ENCODE measurements at places on chromosomes 16 and 17.
A peak's percentile ranks its signal among the peaks of the same experiment; 100 is the strongest.

- no peak for DNase-seq
Measured at GRCh38 chr17:76153640-76154039, 12.6 kb upstream of the FOXJ1 start.

DNA sequence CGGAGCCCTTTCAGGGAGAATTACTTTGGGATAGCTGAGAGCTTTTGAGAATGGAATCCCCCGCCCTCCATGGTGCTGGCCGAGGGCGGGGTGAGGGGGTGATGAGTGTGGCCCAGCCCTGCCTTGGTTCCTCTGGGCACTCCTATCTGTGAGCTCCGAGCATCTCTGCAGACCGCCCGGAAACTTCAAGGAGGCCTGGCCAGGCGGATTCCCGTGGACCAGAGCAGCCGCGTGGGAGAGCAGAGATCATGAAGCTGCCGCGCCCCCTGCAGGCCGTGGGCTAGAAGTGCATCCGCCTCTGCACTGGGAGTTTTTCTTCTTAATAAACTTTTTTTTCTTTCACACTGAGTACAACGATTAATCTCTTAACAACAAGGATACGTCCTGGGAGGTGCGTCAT, 392.9 kb upstream of the EEF2KMT start:
- peak; percentile 76 for DNase-seq

DNA sequence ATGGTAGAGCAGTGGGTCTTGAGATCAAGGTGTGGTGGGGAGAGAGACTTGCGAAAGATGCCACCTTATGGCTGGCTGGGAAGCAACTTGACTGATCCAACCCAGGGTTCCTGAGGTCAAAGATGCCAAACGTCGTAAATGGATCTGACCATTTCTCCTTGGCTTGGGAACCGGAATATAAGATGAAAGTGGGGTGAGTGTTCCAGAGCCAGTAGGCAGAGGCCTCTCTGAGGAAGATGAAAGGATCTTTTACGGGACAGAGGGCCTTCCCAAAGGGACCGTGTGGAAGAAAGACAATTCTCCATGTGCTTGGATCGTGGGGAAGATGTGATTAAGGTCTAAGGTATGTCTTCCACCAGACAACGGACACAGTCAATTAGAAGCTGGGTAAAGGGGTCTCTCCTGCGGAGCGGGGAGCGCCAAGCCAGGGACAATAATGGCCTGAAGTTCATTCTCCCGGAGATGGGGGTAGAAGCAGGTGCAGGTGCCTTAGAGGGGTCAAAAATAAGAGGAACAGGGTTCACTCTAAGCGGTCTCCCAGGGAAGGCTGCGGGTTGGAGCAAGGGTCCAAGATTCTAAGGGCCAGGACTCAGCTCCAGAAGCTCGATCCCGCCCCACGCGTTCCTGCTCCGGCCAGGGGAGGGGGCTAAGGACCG, 800 bp downstream of the FXR2 start:
- DNase-seq: no peak

DNA sequence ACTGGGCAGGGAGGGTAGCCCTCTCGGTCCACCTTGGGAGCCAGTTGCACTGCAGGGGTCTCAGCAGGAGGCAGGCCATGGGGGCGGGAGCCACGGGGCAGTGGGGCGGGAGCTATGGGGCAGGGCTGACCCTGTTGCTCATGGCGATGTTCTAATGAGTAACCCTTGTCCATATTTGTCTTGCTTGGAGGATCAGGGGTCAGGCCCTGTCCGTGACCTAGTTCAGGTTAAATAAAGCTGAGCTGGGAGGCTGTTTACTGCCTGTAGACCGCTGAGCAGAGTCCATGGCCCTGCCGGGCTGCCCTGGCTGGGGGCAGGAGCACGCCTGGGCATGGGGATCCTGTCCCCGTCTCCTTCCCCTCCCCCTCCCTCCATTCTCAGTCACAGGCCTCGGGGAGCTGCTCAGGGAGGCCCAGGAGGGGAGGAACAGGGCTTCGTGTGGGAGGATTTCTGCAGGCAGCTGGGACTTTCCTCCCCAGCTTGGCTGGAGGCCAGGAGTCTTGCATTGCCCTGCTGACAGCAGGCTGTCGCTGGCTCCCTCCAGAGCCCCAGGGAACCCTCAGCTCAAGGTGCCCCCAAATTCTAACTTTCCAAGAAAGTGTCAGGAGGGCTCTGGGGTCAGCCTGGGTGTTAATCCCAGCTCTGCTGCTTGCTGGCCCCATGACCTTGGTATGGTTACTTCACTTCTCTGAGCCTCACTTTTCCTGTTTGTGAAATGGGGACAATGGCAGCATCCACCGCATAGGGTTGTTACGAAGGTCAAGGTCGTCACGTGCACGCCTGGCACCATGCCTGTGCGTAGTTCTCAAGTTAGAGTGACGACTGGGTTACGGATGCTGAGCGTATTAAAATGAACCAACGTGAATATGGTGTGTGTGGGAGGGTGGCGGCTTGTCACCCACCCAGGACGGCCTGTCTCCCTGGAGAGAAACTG, 6.1 kb upstream of the SERPINF2 start:
- DNase-seq: peak; percentile 83

DNA sequence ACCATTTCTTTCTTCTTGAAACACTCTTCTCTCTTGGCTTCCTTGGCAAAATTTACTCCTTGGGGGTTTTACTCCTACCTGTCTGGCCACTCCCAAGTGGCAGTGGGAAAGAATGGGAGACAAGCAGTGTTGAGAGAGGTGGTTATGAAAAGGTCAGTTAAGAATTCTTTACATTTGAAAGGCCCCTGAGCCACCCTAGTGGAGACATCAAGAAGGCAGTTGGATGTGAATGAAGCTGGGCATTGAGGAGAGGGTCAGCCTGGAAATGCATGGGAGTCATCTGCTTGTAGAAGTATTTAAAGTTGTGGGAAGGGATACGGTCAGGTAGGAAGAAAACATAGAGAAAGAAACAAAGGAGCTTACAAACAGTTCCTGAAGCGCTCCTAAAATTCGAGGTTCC, 42.3 kb upstream of the CCNF start:
- DNase-seq: no peak

DNA sequence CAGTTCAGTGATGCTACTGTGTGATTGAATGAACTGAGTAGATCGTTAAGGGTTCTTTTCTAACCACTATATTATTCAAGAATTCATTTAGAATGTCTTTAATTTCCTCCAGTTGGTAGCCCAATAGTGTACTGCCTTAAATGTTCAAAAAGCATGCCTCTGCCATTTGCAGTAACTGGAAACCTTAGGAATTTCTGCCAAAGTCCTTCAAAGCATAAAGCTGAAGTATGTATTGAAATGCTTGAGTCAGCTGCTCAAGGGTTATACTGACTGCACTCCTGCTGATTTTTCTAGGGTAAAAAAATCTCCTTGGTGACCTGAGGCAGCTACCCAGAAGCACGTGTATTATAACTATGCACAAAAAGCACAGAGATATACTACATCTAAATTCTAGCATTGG, 56.5 kb downstream of the SNTB2 start:
- DNase-seq: no peak

Data from kidney (tissue), 22 donors.